ENCODE measurements at places on chromosomes 12 and 14. TPM values are rescaled to one million over a fixed set of nuclear protein-coding genes. Genes with fewer than 3 reads are reported as not detected.

The KCNH3 gene
- 6.2 TPM for polyA plus RNA-seq

The LRP1-AS gene
- polyA plus RNA-seq: not detected

The IFNG-AS1 gene
- not detected for polyA plus RNA-seq

The KICS2 gene
- polyA plus RNA-seq: 5.4 TPM

The PTCSC3 gene
- polyA plus RNA-seq: 0.32 TPM

The SLC6A12 gene
- 18.4 TPM for polyA plus RNA-seq

The CCDC177 gene
- polyA plus RNA-seq: 0.10 TPM

The TAS2R50 gene
- polyA plus RNA-seq: not detected

The TBX5 gene
- polyA plus RNA-seq: not detected

The MMP14 gene
- 159 TPM for polyA plus RNA-seq

The ITGA5 gene
- 44.2 TPM for polyA plus RNA-seq

The RASSF8 gene
- polyA plus RNA-seq: 65.6 TPM

The SDS gene
- 0.44 TPM for polyA plus RNA-seq

The RND1 gene
- polyA plus RNA-seq: 3.5 TPM

The CCDC197 gene
- polyA plus RNA-seq: not detected

The KCNC2 gene
- 0.59 TPM for polyA plus RNA-seq

The CD4 gene
- polyA plus RNA-seq: 28.6 TPM

The EID3 gene
- polyA plus RNA-seq: 5.3 TPM

The HNRNPC gene
- polyA plus RNA-seq: 883 TPM

The RNASE1 gene
- polyA plus RNA-seq: 117 TPM

The LAG3 gene
- 1.4 TPM for polyA plus RNA-seq

The FBXO34 gene
- 34.2 TPM for polyA plus RNA-seq

The XPOT gene
- polyA plus RNA-seq: 60.6 TPM

The SLCO1C1 gene
- polyA plus RNA-seq: 0.95 TPM

The LUM gene
- 34.2 TPM for polyA plus RNA-seq

The SALL2 gene
- polyA plus RNA-seq: 62.4 TPM

The STXBP6 gene
- polyA plus RNA-seq: 6.8 TPM

The OLR1 gene
- polyA plus RNA-seq: 0.46 TPM

The TAS2R7 gene
- not detected for polyA plus RNA-seq

The NEUROD4 gene
- polyA plus RNA-seq: not detected

The MYH6 gene
- 0.35 TPM for polyA plus RNA-seq

The TDRD9 gene
- polyA plus RNA-seq: 1.5 TPM

The KLRG1 gene
- polyA plus RNA-seq: 2.1 TPM

The PSMA3 gene
- polyA plus RNA-seq: 139 TPM

The TPPP2 gene
- 2.6 TPM for polyA plus RNA-seq

The C1RL gene
- 43.1 TPM for polyA plus RNA-seq

The SLCO1B1 gene
- not detected for polyA plus RNA-seq

The BEST3 gene
- polyA plus RNA-seq: 0.13 TPM

The TAS2R8 gene
- not detected for polyA plus RNA-seq

The SDR39U1 gene
- polyA plus RNA-seq: 92.1 TPM

The BMP4 gene
- 51.9 TPM for polyA plus RNA-seq

The TTC9 gene
- 3.6 TPM for polyA plus RNA-seq

The COL2A1 gene
- polyA plus RNA-seq: 38.3 TPM
